ENCODE measurements at places on chromosomes 11 and 22. TPM values are rescaled to one million over a fixed set of nuclear protein-coding genes. Genes with fewer than 3 reads are reported as not detected.

MARK2 gene
- 12.5 TPM for total RNA-seq

PHETA2 gene
- 1.8 TPM for total RNA-seq

PGR gene
- 0.18 TPM for total RNA-seq

ARSA gene
- 5.9 TPM for total RNA-seq

TTC28 gene
- total RNA-seq, result 53.2 TPM

SAA2 gene
- not detected for total RNA-seq

OR56A5 gene
- total RNA-seq, result not detected

ACAD8 gene
- 22.8 TPM for total RNA-seq

Data from cerebellum (tissue), 4 donors.